ENCODE measurements at places on chromosomes 4 and X. TPM values are rescaled to one million over a fixed set of nuclear protein-coding genes. Genes with fewer than 3 reads are reported as not detected.

Gene SERTM2
- total RNA-seq = 0.05 TPM

DNA sequence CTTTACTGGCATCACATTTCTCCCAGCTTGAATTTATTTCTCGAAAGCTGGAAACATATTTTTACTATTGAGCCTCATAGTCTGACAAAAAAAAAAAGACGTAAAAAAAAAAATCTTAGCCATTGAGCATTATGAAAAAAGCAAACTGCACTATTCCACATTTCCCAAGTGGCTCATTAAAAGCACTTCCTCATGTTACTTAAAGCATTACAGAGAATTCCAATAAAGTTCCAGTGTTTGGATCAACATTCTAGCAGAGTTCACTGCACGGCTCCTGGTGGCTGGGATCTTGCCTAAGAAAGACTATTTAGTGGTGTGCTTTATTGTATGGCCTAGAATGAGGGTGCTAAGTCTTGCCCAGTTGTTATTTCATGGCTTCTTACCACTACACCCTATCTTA, 476.2 kb downstream of the PPARGC1A start:
- no peak for DNase-seq

Gene H2BW2
- total RNA-seq = not detected

DNA sequence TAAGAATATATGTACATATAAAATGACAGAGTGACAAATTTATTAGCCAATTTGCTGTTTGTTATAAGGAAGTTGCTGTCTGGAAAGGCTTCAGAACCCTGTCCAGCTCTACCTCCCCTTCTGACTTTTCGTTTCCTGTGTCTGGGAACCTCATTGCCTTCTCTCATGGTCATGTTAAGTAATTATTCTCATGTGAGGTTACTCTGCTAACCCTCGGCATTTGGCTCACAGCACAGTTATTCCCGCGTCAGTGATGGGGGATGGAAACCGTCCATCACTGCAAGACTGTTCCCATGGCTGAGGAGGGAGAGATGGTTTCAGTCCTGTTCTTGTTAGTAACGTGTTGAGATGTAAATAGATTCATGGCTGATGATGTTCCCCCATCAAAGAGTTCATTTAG, 11.9 kb downstream of the EDNRA start:
- no peak for DNase-seq

Gene AIFM1
- total RNA-seq = 49.0 TPM
